ENCODE measurements at places on chromosomes 2 and 18.
A peak's percentile ranks its signal among the peaks of the same experiment; 100 is the strongest.

GRCh38 chr18:13452388-13452811, 233.8 kb downstream of the LDLRAD4 start:
- DNase-seq, result no peak

- DNase-seq, result no peak
Observed at GRCh38 chr2:189143925-189144324, 35.6 kb downstream of the COL5A2 start.

DNA sequence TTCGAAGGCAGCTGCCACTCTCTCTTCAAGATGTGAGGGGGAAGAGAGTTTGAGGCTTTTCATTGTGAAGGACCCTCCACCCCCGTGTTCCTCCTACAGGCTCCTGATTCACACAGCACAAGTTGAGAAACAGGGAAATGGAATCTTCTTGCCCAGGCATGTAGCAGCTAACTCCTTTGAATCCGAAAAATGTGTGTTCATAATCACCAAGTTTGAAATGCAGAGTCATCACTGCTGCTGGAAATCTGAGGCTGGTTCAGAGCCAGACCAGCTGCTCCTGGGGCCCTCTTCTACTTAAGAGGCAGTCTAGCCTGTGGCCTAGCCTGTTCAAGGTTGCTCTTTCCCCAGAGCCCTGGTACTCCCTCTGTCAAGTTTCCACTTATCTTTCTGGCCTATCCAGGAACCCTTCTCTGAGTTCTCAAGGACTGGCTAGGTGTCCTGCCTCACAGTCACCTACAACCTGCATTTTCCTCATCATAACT, 166.4 kb downstream of the TMEM247 start:
- DNase-seq, result no peak

GRCh38 chr2:16008331-16008850, 68.0 kb downstream of the MYCN start:
- DNase-seq, result no peak

- peak; percentile 60 for DNase-seq
Observed at GRCh38 chr18:23943104-23943503, 71.5 kb upstream of the TTC39C start.

DNA sequence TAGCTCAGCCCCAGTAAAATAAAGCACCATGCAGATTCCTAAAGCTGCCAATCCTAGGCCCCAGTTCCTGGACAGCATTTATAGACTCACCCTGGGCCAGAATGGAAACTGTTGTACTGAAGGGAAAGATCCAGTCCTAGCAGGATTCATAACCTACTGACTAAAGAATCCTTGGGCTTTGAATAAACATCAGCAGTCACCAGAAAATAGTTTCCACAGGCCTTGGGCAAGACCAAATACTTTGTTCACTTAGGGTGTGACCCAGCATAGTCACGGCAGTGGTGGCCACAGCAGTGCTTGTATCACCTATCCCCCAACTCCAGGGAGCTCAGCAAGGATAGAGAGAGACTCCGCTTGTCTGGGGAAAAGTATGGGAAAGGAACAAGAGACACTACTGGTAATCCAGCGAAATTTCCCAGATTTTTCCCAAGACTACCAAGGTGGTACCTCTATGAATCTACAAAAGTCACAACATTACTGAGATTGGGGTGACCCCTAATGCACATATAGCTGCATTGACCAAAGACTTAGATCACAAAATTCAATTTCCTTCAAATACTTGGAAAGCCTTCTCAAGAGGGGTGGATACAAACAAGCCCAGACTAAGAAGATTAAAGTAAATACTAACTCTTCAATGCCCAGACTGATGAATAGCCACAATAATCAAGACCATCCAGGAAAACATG, 748.1 kb upstream of the LRATD1 start:
- DNase-seq, result no peak

DNA sequence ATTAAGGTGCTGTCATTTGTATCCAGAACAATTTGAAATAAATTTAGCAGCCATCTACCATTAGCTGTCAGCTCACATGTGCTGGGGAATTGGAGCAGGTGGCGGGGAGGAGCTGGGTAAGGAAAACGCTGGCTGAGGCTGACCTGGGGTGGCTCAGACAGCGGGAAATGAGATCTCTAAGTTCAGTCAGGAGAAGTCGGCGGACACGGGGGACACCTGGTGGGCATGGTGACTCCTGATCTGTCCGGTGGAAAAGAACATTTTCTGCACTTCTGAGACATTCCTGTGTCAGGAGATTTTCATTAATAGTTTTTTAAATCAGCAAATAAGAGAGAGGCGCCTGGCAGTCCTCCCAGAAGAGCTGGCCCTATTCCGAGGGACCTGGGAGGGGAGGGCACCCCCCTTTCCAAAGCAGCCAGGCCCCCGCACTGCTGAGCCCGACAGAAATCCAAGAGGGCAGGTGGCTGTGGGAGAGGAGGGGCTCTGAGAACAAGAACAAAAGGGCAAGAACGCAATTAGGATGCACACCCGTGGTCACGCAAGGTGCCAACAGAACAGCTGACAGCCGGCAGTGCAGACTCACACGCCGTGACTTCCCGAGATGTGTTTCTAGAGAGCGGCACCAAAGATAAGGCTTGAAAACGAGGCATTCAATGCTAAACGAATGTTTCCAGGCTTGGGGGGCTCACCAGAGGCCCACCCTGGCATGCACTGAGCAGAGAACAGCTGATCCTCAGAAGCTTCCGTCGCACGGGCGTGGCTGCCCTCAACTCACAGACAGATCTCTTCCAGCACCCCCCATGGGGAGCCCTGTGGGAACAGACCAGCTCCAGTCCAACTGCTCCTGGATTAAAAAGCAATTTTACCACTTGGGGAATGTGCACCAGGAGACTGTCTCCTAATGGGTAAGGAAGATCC, 26.4 kb downstream of the SLC66A2 start:
- DNase-seq, result no peak

DNA sequence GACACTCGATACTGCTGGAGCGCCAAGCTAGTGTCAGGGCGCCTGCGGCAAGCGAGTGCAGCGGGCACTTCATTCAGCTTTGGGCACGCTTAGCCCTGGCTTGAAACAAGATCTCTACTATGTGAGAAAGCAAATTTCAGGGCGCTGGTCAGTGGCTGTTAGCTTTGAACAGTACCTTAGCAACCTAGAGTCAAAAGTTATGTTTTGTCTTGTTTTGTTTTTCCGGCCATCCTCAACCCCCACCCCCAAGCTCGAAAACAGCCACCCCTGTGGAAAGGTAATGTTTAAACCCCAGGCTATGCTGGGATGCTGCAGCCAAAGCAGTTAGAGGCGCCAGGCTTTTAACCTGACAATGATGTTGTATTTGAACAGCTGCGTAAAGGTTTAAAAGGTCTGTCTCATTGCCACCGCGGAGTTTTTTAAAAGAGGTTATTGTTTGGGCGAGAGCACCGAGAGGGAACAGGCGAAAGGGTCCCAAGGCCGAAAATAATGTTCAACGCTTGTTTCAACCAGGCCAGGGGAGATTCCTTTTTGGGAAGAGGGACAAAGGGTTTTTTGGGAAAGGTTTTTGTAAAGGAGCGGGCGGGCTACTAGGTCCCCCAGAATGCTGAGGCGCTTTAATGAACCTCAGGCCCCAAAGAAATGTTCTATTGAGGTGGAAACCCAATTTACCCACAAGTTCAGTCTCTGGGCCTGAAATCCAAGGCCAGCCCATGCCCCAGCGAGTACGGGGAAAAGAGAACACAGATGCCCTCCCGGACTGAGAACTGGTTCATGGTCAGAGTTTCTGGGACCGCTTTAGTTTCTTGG, 2.3 kb upstream of the HOXD10 start:
- DNase-seq, result no peak

DNA sequence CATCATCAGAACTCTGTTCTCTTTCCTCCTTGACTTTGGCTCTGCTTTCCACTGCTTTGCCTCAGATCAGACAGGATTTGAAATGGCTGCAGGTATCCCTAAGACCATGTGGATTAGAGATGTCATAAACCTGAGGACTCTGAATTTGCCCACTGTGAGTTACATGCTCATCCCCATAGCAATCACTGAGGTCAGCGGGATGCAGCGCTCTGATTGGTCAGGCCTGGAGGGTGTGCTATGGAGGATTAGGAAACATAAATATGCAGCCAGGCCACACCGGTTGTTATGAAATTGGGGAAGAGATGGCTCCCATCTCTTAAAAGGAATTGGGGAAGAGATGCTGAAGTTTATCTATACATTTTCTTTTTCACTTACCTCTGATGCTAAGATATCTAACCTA, 73.7 kb upstream of the DNAJC10 start:
- peak; percentile 42 for DNase-seq

- DNase-seq, result peak; percentile 23
Observed at GRCh38 chr2:110657724-110658305, 20.0 kb downstream of the BUB1 start.

- no peak for DNase-seq
Observed at GRCh38 chr2:212908682-212909435, 242.6 kb downstream of the IKZF2 start.

DNA sequence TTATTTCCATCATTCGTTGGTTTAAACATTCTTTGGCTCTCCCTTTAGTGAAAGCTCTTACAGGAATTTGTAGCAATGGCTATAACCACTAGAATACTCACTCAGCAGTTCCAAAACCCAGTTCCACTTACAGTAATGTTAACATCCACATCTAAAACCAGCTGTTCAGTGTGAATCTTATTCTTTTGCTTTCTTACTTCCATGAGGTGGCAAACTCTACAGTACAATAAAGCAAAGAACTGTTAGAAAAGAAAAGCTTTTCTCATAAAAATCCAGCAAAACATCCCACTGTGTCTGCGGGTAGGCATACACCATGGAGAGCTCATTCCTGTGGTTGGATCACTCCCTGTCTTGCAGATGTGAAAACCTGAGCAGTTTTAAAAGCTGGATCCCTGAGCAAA, 147.1 kb downstream of the ARHGAP28 start:
- no peak for DNase-seq

DNA sequence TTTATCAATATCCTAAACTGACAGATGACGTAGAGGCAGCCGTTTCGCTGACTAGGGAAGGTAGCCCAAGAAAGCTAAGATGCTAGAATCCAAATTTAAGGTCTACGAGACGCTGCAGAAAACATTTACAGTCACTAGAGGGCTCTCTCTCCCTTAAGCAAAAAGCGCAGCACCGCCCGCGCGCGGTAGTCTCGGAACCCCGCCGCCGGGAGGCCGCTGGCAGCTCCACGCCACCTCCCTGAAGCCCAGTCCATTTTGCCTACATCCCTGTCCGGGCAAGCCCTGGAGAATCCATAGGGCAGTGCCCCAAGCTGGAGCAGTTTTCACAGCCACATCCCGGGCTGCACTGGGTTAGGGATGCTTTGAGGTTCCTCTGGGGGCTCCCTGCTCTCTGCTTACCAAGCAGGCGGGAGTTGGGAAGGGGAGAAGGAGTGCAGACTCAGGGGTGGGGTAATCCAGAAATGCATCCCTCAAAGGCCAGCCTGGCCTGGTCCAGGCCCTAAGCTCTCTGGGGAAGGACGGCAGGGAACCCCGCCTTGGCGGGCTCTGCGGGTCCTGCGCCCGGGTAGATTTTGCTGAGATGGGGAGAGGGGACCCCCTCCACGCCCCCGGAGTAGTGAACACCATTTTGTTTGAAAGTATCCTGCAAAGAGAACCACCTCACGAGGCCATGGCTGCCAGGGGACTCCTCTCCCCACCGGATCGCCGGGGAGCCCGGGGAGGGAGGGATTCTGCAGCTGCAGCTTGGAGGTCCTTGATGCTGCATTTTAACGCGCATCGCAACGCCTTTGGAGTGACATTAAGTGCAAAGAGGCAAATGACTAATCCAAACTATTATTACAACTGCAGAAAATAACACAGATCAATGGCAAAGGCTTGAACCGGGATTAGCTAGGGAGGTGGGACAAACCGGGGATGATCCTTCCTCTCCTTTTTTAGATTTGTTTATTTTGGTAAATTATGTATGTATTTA, 1.3 kb upstream of the DPYSL5 start:
- DNase-seq, result peak; percentile 62

GRCh38 chr2:107036293-107036692, 150.3 kb upstream of the ST6GAL2 start:
- no peak for DNase-seq

DNA sequence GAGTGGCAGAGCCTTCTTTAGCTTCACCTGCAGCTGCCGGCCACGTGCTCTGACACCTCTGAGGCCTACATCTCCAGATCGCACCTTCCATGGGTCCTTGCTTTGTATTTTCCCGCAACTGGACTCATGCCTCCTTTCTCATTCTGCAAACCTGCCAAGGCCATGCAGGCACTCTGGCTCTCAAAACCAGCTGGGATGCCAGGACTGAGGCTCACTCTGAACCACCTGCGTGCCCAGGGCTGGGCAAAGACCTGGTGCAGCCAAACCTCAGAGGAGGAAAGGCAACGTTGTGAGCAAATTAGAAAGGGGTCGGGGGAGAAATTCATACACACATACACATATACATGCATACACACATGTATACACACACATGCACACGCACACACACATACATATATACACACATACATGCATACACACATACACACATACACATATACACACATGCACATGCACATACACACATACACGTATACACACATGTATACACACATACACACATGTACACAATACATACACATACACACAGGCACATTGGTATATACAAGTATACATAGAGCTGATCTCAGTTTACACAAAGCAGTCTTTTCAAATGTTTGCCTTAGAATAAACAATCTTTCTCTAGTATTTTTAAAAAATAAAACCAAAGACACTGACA, 125.2 kb downstream of the RTP5 start:
- no peak for DNase-seq

Measured in activated CD4-positive, alpha-beta T cell treated with anti-CD3 and anti-CD28 coated beads, Interleukin-2, Interleukin-4, amounts not matched to agents 100 ng/mL and 50 ng/mL, durations not matched to agents 16 hours and 8 hours (primary cell).